ENCODE measurements at places on chromosomes 7 and 10. TPM values are rescaled to one million over a fixed set of nuclear protein-coding genes. Genes with fewer than 3 reads are reported as not detected.

Gene ACTR1A
- 187 TPM for total RNA-seq

Gene HOXA6
- total RNA-seq, result 4.3 TPM

Gene CYP2W1
- 1.8 TPM for total RNA-seq

Gene TAS2R60
- total RNA-seq, result not detected

Gene NKX1-2
- not detected for total RNA-seq

Data from placental pericyte (primary cell).